Osteocyte (in vitro differentiated cells): ENCODE measurements at places on chromosomes 4 and X.
A peak's percentile ranks its signal among the peaks of the same experiment; 100 is the strongest.

DNA sequence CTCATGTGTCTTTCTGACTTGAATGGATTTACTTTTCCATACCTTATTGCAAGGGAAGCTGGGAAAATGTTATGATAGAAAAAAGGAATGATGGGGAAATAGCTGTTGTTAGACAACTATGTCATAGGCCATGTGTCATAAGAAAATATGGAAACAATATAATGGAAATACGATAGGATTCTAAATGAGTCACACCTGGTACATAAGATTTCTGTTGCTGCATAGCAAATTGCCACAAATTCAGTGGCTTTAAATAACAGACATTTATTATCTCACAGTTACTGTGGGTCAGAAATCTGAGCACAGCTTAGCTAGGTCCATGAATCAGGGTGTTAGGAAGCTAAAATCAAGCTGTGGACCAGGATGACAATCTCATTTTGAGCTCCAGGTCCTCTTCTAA, 44.6 kb upstream of the ANKRD50 start:
- no peak for DNase-seq

DNA sequence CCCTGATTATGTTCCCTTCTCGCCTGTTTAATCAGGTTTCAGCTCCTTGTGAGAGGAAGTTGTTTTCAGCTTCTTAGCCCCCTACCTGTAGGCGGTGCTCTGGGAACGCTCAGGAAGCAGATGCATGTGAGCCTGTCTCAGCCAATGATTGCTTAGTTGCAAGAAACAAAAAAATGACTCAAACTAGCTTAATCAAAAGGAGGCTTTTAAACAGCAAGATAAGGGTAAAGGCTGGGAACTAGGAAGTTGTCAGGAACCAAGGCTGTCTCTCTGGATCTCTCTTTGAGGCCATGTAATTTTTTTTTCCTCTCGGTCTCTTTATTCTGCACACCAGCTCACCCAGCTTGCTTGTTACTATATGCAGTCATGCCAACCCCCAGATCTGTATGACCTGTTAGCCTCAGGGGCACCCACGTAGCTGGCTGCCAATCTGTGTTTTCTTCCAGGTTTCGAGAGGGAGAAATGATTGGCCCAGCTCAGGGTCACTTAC, 109.1 kb downstream of the PTTG2 start:
- DNase-seq, result no peak

GRCh38 chrX:1870421-1870820, 255.6 kb downstream of the ASMT start:
- DNase-seq, result no peak

DNA sequence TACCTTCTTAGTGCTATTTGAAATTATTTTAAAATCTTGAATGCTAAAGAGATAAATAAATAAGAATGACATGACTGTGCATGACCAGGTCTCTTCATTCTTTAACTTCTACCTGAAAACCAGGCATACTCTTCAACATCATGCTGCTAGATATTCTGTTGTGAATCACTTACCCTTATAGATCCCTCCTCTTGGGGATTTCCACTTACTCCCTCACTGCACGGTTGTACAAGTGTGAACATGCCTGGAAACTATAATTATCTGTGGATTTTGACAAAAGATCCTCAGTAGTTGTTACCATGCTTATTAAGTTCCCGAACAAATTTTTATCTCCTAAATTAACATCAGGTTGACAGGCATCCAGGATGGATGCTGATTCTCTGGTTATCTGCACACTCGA, 54.3 kb downstream of the ADGRL3 start:
- DNase-seq, result no peak

GRCh38 chrX:50812995-50813842, 775 bp downstream of the SHROOM4 start:
- peak; percentile 82 for DNase-seq

DNA sequence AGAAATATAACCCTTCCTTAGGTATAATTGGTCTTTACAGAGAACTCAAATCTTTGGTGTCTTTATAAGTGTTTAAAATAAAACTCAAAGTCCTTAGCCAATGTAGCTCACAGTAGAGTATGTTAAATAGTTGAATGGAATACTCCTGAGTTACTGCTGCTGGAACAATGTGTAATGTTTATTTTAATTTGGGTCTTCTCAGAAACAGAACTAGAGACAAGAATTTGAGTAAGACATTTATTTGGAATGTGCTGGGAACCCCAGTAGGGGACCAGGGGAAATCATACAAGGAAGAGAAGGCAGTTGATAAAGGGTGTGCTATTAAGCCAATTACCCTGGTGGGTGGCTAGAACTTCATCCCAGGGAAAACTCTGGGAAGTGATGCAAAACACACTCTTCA, 240.4 kb upstream of the LDB2 start:
- DNase-seq, result no peak

GRCh38 chr4:61201961-61202637, 2.0 kb downstream of the ADGRL3 start:
- DNase-seq, result peak; percentile 84

- no peak for DNase-seq
Observed at GRCh38 chr4:137934911-137935310, 307.2 kb downstream of the SLC7A11 start.

DNA sequence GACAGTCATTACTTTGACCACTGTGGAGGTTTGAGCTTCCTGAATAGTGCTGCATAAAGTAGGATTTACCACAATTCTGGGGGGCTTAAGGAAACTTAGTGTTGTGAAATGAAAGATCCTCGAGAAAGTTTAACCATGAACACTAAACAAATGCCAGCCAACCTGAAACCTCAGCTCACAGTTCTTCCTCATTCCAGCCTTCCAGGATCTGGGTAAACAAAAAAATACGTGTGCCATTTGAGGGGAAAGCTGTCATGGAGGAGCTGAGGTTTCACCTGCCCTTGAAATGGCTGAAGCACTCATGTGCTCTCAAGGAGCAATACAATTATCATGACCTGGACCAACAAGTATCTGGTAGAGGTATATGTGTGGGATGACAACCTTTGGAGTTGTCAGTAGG, 142.7 kb downstream of the NPNT start:
- no peak for DNase-seq

DNA sequence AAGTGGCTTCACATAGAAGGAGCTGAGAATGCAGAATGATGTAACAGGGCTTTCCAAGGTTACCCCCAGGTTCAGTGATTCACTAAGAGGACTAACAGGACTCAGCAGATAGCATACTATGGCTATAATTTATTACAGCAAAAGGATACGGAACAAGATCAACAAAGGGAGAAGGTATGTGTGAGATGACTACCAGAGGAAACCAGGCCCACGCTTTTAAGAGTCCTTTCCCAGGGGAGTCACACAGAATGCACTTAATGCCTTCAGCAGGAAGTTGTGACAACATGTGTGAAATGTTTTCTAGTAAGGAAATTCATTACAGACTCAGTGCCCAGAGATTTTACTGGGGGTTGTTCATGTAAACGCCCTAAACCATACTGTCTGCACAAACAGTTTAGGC, 373.6 kb upstream of the MAGEB2 start:
- DNase-seq, result no peak

GRCh38 chr4:147651563-147651962, 32.4 kb downstream of the PRMT9 start:
- no peak for DNase-seq

GRCh38 chr4:110636680-110637407, 14.0 kb upstream of the PITX2 start:
- no peak for DNase-seq

DNA sequence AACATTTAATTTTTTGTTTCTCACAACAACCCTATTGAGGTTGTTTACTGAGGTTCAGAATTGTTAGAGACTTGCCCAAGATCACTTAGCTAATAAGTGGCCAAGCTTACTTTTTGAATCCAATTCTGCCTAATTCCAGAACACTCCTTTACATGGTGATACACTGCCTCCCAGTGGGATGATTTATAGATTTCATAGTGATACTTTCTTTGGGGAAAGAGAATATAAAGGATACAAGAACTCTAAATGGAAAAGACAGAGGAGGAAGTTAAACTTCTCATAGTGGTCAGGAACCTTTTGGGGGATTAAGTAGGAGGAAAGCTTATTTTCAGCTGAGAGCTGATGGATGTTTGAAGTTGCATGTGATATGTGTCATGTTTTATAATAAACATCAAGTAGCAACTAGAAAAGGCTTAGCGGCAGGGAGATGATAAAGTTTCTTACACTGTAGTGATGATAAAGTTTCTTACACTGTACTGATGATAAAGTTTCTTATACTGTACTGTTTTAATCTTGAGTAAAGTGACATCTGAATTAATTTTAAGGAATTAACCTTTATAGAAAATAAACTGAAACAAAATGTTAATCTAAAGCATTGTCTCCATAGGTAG, 15.3 kb downstream of the STAG2 start:
- no peak for DNase-seq

DNA sequence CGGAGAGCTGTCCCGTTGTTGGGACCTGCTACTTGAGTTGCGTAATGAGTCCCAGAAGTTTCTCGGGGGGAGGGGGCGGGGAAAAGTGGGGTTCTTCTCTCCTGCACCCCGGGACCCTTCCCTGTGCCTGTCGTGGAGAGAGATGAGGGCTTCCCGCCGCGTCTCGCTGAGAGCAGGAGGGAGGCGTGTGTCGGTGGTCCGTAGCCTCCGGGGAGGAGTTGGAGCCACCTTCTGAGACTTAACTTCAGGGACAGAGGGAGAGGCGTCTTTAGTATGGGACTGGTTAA, 698 bp downstream of the AFF1 start:
- DNase-seq, result no peak
